ENCODE measurements at places on chromosomes 7 and 10. TPM values are rescaled to one million over a fixed set of nuclear protein-coding genes. Genes with fewer than 3 reads are reported as not detected.

GRCh38 chr7:152025937-152026890 lies 740 bp downstream of the GALNT11 start:
- DNase-seq, result no peak

- DNase-seq, result no peak
Observed at GRCh38 chr7:54544149-54544526, 2.0 kb downstream of the VSTM2A start.

- no peak for DNase-seq
Observed at GRCh38 chr10:71811351-71811750, 38.0 kb upstream of the VSIR start.

GRCh38 chr10:6024334-6024682 lies 37.9 kb downstream of the IL2RA start:
- DNase-seq, result no peak

GRCh38 chr10:102919992-102920739 lies 2.1 kb downstream of the CNNM2 start:
- no peak for DNase-seq

DNA sequence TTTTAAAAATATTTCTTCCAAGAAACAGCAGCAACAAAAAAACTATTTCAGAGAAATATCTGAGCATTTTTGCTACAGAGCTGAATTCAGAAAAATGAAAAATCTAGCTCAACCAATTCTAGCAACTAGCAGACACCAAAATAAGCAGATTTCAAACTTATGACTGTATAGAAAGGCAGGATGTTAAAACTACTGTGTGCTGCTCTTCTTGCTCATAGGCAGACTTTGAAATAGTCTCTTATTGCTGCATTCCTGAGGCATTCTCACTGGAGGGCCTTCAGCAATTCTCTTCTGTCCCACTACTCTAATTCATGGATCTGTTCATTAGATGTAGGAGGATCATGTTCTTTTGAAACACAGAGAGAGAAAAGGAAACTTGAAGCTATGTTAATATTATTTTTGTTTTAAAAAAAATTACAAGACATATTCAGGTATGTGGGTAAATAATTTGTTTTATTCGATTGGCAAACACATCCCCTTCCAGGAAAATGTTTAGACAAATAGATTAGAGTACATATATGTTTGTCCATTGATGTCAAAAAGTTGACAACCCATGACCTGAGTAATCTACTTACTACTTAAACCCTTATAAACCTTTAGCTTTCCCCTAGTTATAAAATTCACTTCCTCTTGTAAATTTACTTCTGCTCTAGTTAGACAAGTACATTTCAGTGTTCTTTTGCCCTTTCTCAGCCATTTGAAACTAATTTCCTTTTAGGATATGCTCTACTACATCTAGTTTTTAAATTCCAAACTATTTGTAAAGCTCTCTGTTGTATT lies 428.2 kb upstream of the POT1 start:
- no peak for DNase-seq

DNA sequence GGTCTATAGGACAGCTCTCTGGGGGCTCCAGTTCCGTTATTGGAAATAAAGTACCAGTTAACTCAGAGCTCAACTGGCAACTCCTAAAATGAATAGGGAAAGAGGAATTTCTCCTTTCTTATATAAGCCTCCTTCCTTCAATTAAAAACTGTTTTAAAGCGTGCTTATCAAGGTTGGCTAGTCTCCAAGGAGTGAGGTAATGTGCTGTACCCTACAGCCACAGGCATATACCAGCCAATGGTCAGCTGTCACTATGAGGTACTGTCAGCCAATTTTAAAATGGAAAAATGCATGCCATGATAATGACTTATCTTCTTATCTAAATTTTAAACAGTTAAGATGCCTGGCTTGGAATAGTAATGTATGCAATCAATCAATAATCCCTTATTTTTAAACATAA lies 76.2 kb downstream of the PLCE1 start:
- no peak for DNase-seq

DNA sequence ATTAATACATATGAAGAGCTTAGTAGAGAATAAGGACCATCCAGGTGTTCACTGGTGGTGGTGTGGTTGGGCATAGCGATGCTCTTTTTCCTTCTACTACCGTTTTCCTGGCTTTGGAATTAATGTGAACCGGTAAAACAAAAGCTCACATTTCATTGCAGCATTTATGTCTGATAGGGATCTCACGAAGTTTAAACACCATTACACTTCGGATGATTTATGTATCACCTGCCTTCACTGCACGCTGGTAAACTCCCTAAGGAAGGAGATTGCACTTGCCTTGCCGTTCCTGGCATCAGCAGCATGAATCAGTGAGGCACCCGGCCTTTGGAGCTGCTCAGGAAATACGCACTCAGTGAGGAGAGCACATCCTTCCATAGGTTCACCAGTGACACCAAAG lies 47.5 kb downstream of the WIPF3 start:
- no peak for DNase-seq

DNA sequence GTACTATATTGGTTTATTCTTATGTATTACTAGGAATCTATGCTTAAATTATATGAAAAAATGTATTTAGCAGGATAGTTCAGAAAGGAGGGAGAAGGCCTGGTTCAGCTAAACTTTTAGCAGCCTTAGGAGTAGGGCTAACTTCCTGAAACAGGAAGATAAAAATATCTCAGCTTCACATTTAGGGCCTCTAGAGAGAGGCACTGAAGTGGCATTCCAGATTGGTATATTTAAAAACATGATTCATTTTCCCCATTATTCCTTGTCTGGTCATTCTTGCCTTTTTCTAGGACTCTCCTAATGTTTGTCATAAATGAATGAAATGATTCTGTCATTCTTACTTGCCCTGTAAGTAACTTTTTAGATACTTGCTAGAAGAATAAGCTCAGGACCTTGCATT lies 63.0 kb upstream of the CYP26C1 start:
- no peak for DNase-seq

GRCh38 chr10:66329147-66329546 lies 596.7 kb upstream of the LRRTM3 start:
- DNase-seq, result no peak

Gene HOXA7
- not detected for total RNA-seq

DNA sequence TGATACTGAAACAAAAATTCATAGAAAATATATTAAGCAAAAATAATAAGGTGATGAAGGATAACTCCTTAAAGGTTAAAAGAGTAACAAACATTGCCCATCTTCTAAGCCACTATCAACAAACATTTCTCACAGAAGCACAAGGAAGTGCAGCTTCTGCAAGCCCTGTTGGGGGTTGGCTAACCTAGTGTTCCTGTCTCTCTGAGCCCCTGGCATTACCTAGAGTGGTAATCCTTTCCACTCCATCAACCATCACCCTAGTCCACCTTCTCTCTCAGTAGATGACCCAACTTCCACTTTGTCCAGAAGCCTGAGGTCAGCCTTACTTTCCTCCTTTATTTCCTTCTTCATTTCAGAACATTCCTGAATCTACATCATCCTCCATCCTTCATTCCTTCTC lies 59.7 kb downstream of the HIPK2 start:
- DNase-seq, result no peak

GRCh38 chr10:101840102-101840684 lies 3.4 kb downstream of the KCNIP2 start:
- no peak for DNase-seq

DNA sequence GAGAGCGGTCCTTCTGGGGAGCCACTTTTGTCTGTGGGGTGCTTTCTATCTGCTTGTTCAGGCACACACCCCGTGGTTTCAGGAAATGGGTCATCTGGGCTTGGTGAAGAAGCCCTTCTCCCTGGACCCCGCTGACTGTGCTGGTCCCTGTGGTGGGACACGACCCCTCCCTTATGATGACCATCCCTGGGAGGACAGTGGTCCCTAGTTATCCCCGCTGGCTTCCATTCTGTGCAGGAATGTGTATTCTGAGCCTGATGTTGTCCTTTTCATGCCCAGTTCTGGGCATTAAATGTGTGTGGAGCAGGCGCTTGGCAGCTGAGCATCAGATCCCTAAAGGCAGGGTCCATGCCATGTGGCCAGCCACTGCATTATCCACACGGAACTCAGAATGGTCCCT lies 71.6 kb downstream of the TCERG1L start:
- no peak for DNase-seq

Gene LRRD1
- not detected for total RNA-seq

Gene DNAJC30
- total RNA-seq, result 4.3 TPM

GRCh38 chr10:66680886-66681285 lies 244.9 kb upstream of the LRRTM3 start:
- no peak for DNase-seq

DNA sequence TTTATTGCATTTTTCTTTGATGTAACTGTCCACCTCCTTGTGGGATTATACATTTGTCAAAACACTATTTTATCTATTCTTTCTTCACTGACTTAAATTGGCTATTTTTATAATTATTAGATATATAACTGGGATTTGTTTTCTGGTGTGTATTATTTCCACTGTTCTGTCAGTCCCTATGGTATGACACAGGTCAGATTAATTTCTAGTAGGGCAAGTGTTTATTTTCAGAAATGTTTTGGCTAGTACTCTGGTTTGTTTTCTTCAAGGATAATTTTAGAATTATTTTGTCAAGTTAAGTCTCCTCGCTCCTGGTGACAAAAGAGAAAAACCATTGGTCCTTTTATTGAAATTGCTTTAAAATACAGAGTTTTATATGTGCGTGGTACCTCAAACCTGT lies 91.3 kb downstream of the MPLKIP start:
- DNase-seq, result no peak

GRCh38 chr10:44325157-44325556 lies 59.7 kb downstream of the CXCL12 start:
- no peak for DNase-seq

- DNase-seq, result peak; percentile 30
Observed at GRCh38 chr7:41002741-41003610, 699.9 kb downstream of the INHBA start.

Gene CPN1
- total RNA-seq, result not detected

DNA sequence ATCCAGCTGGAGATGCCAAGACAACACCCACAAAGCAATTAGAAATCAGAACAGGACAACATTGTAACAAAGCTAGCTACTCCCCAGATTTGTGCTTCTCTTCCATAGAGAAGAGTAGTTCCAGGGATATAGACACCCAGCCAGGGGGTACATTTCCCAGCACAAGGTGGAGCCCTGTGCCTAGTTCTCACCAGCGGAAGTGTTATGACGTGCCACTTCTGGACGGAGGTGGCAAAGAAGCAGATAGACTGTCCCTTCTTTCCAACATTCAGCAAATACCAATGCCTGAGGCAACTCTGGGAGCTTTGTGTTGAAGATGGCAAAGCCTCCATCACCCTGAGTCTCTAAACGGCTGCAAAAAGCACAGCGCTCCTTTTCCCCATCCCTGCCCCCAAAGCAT lies 23.4 kb upstream of the GSAP start:
- DNase-seq, result no peak
